ENCODE measurements at places on chromosomes 7 and 10.

DNA sequence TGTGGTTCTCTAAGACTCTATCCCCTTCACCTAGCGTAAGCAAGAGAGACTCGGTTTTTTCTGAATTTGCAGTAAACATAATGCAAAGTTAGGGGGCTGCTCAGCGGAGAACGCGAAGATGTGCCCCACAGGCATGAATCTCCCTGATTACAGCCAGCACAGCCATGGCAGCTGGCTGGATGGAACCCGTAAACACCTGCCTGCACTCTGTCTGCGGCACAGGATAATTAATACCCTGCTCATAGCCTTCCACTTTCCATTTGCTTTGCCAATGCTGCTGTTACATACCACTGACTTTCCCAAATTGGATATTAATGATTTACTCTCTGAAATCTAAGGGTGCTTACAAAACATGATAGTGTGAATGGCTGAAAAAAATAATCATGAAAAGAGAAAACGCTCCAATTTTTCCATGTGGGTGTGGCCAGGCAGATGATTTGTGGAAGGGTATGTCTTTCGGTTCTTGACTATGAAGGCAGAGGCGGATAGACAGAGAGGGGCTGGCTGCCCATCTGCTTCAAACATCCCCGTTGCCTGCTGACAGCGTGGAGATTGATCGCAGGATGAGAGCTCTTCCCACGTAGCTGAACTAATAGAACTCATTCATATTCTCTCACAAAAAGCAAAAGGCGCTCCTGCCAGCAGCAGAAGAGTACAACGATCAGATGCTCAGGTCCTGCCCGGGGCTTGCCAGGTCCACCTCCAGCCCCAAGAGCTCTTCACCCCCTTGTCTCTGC is 193.2 kb upstream of the GHITM start:
- DNase-seq: no peak

GRCh38 chr7:152893801-152894294 is 134.3 kb downstream of the ACTR3B start:
- no peak for DNase-seq

DNA sequence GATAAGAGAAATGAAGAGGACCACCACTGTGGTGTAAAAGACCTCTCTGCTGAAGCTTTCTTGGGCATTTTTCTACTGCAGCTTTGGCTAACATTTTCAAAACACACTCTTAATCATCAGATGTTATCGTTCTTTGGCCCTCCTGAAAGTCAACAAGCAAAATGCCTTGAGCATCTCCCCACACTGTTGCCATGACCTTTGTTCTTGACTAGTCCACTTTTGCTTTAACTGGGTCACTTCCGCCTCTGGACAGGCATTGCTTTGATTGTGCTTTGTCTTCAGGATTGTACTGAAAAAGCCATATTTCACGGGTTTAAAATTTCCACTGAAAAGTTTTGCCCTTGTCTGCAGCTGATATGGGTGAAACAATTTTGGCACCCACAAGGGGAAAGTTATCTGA is 107.8 kb upstream of the CXCL12 start:
- no peak for DNase-seq

DNA sequence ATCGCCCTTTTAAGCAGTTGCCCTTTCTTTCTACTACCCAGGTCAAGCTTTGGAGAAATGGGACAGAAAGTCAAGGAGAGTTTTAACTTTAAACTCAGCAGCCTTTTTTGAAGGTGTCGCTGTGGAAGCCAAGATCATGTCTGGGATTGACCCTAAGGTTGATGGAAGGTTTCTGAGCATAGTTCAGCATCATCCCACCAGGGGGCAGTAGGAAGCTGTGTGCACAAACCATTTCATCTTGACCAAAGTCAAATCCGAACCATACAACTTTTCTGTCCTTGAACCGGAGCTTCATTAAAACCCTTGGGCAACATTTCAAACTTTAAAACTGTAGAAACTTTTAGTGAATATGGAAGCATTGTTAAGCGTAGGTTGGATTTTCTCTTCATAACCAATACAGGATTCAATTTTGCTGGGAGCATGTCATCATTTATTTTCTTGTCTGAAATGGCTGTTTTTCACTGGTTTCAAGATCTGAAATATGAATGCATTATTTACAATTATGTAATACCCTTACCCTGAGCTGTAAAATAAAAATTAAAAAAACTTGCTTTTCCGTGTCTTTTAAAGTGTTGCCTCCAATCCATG is 214.4 kb upstream of the KIAA1217 start:
- no peak for DNase-seq

DNA sequence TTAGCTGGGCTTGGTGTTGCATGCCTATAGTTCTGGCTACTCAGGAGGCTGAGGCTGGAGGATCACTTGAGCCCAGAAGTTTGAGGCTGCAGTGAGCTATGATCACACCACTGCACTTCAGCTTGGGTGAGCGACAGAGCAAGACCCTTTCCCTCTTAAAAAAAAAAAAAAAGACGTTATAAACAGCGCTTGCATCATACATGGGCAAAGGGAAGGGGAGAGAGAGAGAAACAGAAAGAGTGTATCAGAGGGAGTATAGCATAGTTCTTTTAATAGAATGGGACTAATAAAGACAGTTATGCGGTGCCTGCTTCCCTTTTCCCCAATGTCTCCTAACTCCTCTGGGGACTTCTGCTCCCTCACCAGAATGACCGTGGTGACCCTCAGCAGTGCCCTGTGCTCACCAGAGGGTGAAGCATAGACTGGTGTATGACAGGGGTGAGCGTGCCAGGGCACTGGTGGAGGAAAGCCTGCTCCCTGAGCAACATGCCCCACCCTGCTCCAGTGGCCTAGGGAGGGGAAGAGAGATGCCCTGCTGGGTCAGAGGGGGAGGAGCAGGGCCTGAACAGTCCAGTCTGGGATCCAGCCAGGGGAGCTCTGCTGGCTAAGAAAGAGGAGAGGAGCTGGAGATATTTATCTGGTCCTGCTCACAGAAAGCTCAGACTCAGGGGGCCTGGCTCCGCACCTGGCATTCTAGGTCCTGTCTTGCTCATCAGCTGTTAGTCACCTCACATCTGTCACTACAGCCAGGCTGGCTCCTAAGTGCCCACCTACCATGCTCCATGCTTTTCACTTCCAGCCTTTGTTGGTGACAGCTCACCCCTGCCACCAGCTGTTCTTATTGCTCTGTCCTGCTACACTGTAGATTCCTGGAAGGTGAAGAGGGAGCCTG is 2.2 kb downstream of the PDZD7 start:
- no peak for DNase-seq

GRCh38 chr7:21426286-21427181 is 1.3 kb upstream of the SP4 start:
- no peak for DNase-seq

DNA sequence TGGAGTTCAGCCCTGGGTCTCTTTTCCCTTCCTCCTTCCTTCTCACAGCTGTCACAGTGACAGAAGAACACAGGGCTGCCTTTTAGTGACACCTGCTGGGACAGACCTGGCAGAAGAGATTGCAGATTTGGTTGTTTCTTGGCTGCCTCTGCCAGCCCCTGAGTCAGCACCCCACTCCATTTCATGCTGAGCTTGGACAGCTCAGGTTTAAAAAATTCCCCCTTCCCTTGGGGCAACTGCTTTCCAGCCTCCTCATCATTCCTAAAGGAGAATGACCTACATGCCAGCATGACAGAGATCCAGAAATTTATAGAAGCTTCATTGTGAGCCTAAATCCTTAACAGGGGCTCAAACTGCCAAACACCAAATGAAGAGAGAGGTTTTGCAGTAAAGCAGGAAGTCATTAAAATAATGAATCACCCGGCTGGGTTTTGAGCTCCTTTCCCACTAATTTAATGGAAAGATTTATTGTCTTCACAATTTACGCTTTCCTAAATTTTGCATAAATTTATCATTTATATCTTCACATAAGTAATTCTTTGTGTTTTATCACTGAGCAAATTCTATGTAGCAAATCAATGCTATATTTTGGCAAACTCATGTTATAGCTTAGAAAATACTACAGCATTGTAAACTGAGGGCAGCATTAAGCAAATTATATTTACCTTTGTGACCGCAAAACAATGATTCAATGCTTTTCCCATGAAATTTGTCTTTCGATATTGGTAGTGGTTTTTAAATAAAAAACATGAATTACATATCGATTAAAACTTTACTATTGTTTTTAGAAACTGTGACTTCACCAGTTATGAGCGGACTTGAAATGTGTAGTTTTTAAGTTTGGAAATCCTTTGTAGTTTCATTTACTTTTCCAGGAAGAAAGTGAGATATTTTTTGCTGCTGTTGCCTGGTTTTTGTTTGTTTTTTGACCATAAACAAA is 399.5 kb upstream of the ANKRD30A start:
- no peak for DNase-seq

- no peak for DNase-seq
Observed at GRCh38 chr10:113379091-113379490, 173.8 kb upstream of the HABP2 start.

- no peak for DNase-seq
Observed at GRCh38 chr7:52685333-52685732, 350.1 kb upstream of the POM121L12 start.

- no peak for DNase-seq
Observed at GRCh38 chr7:102064361-102065025, 222.2 kb upstream of the SH2B2 start.

- no peak for DNase-seq
Observed at GRCh38 chr7:99061001-99061776, 82.7 kb downstream of the SMURF1 start.

DNA sequence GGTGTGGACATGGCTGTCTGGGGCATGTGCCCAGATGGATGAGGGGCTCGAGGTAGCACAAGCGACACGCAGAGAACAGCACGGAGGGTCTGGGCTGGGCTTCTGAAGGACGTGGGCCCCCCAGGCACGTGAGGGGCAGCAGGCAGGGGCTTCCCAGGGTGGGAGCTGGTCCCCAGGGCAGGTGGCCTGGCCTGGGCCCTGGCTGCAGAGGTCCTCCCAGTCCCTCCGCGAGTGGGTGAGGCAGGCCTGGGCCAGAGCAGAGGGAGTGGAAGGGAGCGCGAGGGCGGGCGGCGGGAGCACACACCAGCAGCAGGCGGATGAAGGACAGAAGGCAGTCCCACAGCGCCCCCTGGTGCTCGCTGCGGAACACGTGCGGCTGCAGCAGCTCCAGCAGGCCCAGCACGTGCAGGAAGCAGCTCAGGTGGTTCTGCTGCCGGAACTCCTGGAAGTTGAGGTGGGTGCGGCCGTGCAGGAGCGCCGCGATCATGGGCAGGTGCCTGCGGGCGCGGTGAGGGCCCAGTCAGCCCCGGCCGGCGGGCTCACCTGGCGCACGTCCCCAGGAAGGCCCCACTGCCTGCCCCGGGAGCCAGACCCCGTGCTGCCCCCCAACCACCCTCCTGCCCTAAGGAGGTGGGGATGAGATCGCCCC is 14.7 kb upstream of the MICALL2 start:
- DNase-seq: peak; percentile 78

GRCh38 chr7:129295015-129295423 is 70.2 kb downstream of the AHCYL2 start:
- no peak for DNase-seq

GRCh38 chr10:22620140-22620857 is 94.1 kb downstream of the PIP4K2A start:
- no peak for DNase-seq

GRCh38 chr7:150793569-150794238 is 6.5 kb downstream of the TMEM176B start:
- DNase-seq: no peak

DNA sequence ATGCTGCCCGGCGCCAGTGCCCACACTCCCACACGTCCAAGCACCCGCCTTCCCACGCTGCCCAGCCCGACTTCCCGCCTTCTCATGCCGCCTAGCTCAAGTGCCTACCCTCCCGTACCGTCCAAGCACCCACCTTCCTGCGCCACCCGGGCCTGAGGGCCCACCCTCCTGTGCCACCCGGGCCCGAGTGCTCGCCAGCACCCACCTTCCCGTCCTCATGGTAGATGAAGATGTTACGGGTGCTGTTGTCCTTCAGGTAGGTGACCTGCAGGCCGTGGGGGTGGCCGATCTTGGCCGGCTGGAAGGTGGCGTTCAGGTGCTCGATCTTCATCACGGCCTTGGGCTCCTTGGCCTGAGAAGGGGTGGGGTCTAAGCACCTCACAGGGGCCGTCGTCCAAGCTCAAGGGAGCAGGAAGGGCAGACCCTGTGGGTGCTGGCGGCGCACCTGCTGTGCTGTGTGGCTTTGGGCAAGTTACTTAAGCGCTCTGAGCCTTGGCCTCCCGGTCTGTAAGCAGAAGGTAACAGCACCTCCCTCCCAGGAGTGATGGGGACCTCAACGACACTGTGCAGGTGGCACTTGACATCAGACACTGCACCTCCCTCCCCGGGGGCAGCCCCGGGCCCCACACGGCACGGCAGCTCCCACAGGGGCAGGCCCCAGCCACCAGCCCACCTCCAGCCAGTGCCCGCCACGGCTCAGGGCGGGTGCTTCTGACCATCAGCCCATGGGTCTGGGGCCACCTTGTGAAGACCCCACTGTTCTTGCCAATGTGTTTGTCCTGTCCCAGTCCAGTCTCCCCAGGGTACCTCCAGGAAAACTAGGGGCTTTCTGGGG is 27.8 kb downstream of the GET4 start:
- DNase-seq: no peak

DNA sequence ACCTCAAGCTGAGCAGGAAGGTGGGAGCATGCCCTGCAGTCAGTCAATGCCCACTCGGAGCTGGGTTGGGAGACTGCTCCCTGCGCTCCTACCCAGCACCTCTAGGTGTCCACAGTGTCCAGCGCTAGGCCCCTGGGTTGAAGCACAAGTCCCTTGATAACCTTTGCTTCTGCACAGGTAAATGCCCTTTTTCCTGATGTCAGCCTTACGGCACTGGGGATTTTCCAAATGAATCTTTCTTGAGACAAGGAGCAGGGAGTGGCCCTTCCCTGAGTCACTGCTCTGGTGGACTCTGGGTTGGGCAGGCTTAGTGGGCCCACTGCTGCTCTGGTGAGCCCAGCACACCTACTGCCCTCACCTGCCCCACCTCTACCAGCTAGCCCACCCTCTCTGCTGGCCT is 61.9 kb upstream of the OPN4 start:
- no peak for DNase-seq

- DNase-seq: no peak
Observed at GRCh38 chr10:120517881-120518484, 61.0 kb downstream of the PLPP4 start.

DNA sequence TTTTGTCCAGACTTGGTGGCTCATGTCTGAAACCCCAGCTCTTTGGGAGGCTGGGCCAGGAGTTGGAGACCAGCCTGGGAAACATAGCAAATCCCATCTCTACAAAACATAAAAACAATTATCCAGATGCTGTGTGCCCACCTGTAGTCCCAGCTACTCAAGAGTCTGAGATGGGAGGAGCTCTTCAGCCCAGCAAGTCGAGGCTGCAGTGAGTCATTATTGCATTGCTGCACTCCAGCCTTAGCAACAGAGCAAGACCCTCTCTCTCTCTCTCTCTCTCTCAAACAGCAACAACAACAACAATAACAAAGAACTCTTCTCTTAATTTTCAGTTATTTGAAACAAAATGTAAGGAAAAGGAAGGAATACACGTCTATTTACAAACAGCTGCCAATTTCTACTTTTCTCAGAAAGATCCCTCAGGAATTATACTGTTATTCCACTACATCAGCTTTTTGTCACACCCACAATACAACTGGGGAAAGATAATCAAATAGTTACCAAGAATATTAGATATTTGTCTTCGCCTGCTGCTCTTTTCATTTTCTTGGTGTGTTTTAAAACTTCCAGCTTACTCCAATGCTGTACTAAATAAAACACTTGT is 5.1 kb upstream of the TSPAN12 start:
- no peak for DNase-seq

- no peak for DNase-seq
Observed at GRCh38 chr7:68756986-68757495, 841.2 kb upstream of the AUTS2 start.

GRCh38 chr7:90244565-90244908 is 437 bp upstream of the CFAP69 start:
- no peak for DNase-seq

GRCh38 chr7:107233-107632 is 85.1 kb upstream of the FAM20C start:
- no peak for DNase-seq
